Stimulated activated CD4-positive, alpha-beta T cell treated with anti-CD3 and anti-CD28 coated beads, Interleukin-4, amount 100 ng/mL, for 4 hours (primary cell): ENCODE measurements at places on chromosomes 12 and 14.

- no peak for DNase-seq
Observed at GRCh38 chr12:31002999-31003398, 70.7 kb upstream of the DDX11 start.

DNA sequence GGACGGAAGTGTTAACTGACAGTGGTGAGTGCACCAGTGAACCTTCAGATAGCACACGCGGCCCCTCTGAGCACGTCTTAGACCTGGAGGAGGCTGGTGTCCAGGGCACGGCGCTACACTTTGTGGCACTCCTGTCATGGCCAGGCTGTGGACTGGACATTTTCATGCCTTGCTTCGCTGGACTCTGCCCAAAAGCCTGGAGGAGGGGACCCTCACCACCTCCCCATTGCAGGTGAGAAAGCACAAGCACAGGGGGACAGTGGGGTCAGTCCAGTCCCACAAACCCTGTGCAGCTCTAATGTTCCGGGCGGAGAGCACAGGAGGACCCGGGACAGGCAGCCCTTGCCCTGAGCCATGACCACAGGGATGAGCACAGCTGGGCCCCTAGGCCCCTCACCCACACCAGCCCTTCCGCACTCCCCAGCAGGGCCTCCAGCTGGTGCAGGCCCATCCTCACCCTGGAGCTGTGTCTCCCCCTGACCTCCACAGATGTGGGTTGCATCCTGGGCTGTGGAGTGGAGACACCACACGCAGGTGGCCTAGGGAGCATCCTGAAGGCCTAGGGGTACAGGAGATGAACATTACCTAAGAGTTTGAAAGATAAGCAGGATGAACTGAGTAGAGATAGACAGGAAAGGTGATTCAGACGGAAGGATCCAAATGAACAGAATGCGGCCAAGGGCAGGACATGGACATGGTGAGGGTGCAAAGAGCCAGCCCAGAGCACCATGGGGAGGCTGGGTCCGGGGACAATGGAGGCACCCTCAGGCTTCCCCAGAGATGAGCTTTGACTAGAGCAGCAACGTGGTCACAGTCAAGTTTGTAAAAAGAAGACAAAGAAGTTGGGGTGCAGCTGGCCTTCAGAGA is 132.8 kb downstream of the BCL11B start:
- no peak for DNase-seq

DNA sequence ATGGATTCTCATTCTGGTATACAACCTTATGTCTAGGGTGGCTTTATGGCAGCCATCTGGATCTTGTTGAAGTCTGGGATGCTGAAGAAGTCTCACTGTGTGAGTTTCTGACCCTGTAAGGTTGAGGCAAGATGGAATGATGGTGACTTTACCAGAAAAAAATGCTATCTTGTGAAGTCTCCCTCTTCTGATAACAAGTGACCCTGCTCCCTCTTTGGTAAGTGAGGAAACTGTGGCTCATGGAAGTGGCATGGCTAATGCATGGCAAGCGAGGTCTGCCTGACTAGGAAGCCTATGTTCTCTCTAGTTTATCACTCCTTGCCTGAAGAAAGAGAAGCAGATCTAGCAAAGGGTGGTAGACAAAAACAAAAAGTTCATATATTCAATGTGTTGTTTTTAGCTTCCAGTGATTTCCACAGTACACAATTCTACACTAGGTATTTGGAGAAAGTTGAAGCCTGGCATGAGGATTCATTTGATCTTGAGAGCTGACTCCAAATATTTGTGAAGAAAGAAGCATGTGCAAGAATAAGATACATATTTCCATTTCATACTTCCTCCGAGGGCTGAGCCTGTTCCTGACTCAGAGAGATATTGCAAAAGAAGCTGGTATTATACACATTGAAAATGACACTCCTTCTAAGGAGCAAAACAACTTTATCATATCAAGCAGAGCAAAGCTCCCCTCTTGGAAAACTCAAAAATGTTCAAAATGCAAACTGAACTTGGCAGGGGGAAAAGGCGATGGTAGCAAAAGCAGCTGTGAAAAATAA is 63.6 kb downstream of the HELB start:
- no peak for DNase-seq

DNA sequence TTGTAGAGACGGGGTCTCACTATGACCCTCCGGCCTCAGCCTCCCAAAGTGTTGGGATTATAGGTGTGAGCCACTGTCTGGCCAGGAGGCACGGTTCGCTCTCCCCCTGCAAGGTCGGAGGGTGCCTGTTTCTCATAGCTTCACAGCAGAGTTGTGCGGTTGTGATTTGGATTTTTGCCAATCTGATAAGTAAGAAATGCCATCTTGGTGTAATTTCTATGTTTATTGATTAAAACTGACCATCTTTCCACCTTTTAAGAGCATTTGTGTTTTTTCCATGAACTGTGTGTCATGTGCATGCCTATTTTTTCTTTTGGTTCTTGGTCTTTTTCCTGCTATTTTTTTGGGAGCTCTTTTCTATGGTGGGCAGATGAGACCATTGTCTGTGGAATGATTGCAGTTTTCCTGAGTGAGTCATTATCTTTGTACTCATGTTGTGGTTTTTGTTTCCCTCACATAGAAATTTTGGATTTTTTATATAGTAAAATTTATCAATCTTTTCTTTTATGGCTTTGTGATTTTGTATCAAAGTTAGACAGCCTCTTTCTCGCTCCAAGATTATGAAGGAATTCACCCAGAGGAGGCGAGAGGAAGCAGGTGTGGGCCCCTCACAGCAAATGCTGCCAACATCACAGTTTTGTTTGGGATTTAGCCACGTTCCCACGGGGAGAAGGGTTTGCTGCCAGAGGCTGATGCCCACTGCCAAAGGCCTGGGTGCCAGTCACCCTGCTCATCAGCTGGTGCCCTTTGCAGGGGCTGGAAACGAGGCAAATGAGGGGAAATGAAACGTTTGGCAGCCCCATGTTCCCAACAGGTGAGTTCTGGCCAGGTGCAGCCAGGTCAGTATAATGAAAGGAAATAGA is 47.2 kb downstream of the RFX4 start:
- no peak for DNase-seq

DNA sequence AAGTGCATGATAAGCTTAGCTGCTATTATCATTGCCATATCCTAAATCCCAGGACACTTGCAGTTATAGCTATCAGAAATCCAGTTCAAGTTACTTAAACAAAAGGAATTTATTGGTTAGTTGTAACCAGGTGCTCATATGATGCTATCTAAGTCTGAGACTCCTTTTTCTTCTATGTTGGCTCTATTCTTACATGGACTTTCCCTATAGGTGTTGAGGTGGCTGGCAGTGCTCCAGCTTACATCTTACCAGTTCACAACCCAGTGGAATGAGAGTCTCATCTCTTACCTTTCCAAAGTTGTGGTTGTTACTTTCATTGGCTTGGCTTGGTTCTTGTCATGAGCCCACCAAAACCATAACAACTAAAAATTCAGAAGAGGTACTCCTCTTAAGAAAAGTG is 94.6 kb downstream of the DACT1 start:
- no peak for DNase-seq

DNA sequence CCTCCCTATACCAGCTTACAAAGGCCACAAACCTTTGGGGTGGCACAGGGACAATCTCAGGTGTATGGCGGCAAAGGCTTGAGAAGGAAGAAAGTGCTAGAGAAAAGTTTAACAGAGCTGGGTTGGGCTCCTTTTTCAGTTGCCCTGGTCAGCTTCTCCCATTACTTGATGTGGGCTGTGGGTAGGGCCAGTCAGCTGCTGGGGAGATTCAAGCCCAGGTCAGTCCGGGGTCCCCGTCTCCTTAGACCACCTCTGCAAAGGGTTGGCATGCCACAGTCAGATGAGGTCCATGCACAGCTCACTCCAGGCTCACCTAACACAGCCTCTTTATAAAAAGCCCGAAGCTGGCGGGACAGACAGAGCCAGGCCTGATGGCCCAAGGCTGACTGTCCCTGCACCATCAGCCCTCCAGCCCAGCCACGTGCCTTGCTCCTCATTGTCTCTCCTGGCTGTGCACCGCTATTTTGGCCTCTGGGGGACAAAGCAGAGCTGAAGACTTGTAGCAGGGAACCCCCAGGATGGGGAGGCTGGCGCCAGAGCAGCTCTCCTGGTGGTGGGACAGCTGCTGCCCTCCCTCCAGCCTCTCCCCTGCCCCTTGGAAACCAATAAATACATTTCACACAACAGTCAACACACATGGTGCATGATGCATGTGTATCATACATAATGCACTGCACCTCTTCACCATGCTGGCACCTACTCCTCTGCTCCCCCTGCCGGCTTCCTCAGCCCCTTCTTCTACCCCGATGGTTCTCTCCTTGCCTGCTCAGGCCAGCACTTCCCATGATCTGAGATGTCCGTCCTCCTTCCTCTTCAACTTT is 61.7 kb upstream of the DDX11 start:
- no peak for DNase-seq

- no peak for DNase-seq
Observed at GRCh38 chr14:54572316-54572715, 5.4 kb downstream of the SAMD4A start.

- DNase-seq, result no peak
Observed at GRCh38 chr12:98799146-98799810, 154.2 kb downstream of the APAF1 start.

GRCh38 chr12:131112021-131112420 is 158.3 kb downstream of the ADGRD1 start:
- DNase-seq, result no peak

DNA sequence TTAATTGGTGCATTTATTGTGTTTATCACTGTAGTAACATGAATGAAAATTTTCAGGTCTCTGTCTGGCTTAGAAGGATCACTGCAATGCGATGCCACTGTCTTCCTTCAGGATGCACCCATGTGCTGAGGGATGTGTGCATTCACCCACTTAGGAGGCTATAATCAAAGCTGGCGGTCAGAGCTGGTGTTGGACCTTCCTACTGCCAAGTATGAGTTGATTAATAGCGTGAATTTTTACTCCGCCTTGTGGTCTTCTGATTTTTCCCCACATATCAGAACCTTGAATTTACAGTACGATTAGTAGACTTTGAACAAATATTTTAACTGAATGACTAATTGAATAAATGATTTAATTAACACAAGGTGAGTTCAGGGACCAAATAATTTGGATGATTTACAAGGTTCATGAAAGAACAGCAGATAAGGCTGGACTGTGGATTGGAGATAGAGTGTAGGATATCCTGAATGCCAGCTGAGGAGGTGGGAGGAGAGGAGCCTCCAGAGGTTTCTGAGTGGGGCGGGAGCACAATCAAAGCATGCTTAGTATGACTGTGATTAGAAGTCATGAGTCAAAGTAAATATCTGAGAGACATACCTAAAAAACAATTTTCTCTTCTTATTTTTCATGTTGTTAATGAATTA is 50.1 kb downstream of the RERG start:
- DNase-seq, result no peak

DNA sequence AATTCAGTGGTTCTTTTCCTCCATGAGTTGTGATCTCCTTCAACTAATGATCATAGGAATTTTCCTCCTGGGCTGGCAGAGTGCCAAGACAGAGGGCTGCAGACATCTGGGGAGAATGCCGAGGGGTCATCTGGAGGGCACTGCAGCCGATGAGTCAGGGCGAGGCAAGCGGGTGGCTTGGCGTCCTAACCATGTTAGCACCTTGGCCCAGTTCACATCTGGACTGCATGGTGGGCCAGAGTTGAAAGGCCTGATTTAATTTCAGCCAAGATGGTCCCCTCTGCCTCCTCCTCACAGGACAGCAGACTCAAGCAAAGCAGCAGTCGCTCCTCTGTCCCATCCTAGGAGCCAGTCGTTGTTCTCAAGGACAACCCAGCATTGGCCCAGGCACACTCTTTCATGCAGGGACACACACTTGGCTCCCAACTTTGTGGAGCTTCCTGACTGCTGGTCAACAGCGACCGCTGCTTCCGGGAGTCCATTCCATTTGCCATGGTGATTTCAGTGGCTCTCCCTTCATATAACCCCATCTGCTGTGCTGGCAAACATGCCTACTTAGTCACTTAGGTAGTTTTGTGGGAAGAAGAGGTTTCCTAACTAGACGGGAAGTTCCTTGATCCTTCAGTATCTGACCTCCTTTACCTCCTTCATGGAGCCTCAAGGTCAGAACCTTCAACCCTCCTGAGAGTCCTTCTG is 161.8 kb downstream of the TTC8 start:
- DNase-seq, result no peak

- DNase-seq, result no peak
Observed at GRCh38 chr12:80019691-80020090, 79.6 kb upstream of the OTOGL start.

DNA sequence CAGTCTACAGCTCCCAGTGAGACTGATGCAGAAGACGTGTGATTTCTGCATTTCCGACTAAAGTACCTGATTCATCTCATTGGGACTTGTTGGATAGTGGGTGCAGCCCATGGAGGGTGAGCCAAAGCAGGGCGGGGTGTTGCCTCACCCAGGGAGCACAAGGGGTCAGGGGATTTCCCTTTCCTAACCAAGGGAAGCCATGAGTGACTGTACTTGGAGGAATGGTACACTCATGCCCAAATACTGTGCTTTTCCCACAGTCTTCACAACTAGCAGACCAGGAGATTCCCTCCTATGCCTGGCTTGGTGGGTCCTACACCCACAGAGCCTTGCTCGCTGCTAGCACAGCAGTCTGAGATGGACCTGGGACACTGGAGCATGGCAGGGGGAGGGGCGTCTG is 21.0 kb upstream of the ABCC9 start:
- no peak for DNase-seq

- no peak for DNase-seq
Observed at GRCh38 chr14:80304125-80304766, 92.9 kb upstream of the DIO2 start.

DNA sequence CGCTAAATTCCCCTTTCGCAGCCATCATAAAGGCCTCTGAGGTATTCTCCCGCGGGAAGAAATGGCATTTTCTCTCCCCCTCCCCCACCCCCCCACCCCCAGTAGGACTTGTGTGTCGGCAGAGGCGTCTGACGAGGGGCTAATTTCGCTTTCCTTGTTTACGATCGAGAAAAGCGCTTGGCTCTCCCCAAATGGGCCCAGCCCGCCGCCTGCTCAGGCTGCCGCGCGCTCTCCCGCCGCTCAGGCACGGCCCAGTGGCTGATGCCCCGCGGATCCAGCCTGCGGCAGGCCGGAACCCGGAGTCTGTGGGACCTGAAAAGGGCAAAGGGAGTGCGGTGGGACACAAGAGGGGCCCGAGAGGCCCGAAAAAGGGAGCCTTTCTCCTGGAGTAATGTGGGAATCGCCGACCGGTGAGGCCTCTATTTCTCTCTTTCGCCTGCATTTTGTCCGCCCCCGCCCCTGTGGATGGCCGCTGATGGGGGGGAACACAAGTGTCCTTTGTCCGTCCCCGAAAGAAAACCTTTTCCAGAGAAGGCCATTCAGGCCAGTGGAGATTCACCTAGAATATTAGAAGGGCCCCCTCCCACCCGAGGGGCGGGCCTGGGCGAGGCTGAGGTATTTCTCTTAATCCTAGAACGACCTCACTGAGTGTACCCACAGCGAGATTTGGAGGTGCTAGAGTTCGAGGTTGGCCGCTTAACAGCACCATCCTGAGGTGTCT is 9.0 kb upstream of the HOXC6 start:
- DNase-seq, result no peak
